ENCODE measurements at places on chromosomes 13 and 19. TPM values are rescaled to one million over a fixed set of nuclear protein-coding genes. Genes with fewer than 3 reads are reported as not detected.

GRCh38 chr13:42625611-42626010, 51.7 kb downstream of the TNFSF11 start:
- no peak for DNase-seq
- no peak overlapping the region for H3K4me3 ChIP-seq
- no peaks in the 10 kb centered on the region for H3K36me3 ChIP-seq
- H3K4me1 ChIP-seq: no peaks in the 10 kb centered on the region
- no peaks in the 10 kb centered on the region for H3K27me3 ChIP-seq

IFNL4 gene
- total RNA-seq: not detected

GRCh38 chr13:75788481-75788981, 152.4 kb downstream of the LMO7 start:
- H3K4me1 ChIP-seq: peaks cover 18% of the 10 kb centered on the region
- H3K27me3 ChIP-seq: no peaks in the 10 kb centered on the region
- no peak for DNase-seq
- H3K4me3 ChIP-seq: no peak overlapping the region

ZNF43 gene
- 6.7 TPM for total RNA-seq

- no peak for DNase-seq
- no peak overlapping the region for H3K27ac ChIP-seq
- no peaks in the 10 kb centered on the region for H3K36me3 ChIP-seq
- H3K4me1 ChIP-seq: no peaks in the 10 kb centered on the region
Observed at GRCh38 chr13:111908361-111908760, 158.6 kb upstream of the SOX1 start.

MBD3L3 gene
- total RNA-seq: not detected

DNA sequence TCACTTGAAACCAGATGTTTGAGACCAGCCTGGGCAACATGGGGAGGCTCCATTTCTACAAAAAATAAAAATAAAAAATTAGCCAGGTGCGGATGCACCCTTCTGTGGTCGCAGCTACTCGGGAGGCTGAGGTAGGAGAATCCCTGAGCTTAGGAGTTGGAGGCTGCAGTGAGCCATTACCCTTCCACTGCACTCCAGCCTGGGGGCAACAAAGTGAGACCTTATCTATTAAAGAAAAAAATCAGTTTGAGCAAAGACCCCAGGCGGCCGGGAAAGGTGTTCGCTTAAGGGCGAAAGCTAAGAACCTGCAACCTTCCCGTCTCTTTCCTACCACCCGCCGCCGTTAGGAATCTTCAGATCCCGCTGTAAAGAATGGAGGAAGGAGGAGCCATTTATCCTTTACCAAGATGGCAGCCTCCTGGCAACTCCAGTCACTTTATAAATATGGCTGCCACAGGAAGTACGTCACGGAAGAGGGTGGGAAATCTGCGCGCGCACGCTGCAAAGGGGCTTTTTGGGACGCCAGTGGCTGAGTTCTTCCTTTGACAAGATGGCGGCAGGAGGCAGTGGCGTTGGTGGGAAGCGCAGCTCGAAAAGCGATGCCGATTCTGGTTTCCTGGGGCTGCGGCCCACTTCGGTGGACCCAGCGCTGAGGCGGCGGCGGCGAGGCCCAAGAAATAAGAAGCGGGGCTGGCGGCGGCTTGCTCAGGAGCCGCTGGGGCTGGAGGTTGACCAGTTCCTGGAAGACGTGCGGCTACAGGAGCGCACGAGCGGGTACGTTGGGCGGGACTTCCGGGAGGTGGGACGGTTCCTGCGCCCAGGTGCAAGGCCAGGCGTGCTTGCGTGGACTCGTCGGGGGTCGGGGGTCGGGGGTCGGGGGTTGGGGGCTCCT, at the start of gene NOP53:
Gene NOP53, plus strand, starts transcription at position 537 of the 892 bp plus-strand sequence. Its CDS starts 14 bp downstream, at position 551.
- peaks cover 24% of the 10 kb centered on the region for H3K4me1 ChIP-seq
- H3K27me3 ChIP-seq: no peaks in the 10 kb centered on the region
- H3K27ac ChIP-seq: peak within 1 kb of the TSS; percentile 90
- H3K4me3 ChIP-seq: peak within 1 kb of the TSS; percentile 78
- DNase-seq: peak; percentile 98

CEACAM7 gene
- total RNA-seq: 2.2 TPM

- H3K4me1 ChIP-seq: no peaks in the 10 kb centered on the region
- no peaks in the 10 kb centered on the region for H3K36me3 ChIP-seq
- H3K4me3 ChIP-seq: no peak overlapping the region
- no peaks in the 10 kb centered on the region for H3K27me3 ChIP-seq
- H3K27ac ChIP-seq: no peak overlapping the region
Observed at GRCh38 chr19:45245826-45246225, 619 bp upstream of the EXOC3L2 start.

- H3K4me3 ChIP-seq: no peak overlapping the region
- H3K27me3 ChIP-seq: no peaks in the 10 kb centered on the region
- DNase-seq: peak; percentile 51
- H3K27ac ChIP-seq: no peak overlapping the region
Observed at GRCh38 chr19:35882114-35882832, 13.9 kb downstream of the APLP1 start.

DNA sequence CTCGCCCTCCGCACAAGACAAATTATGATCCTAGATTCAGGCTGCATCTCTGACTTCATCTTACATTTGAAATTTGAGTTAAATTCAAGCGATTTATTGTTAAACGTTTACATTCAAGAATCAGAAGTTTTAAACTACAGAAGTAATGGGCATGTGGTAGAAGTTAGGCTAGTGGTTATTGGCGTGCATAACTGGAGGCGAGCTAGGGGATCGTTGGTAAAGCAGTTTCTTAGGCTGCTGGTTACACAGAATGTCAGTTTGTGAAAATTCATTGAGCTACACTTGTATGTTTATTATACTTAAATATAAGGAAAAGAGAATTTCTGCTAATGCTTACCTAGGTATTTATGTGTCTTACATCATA, 733 bp upstream of the CDX2 start:
- no peaks in the 10 kb centered on the region for H3K27me3 ChIP-seq
- H3K36me3 ChIP-seq: no peaks in the 10 kb centered on the region
- H3K4me1 ChIP-seq: no peaks in the 10 kb centered on the region
- no peak overlapping the region for H3K27ac ChIP-seq

JOSD2 gene
- 14.4 TPM for total RNA-seq

GRCh38 chr19:46704379-46705076, 12.4 kb downstream of the PRKD2 start:
- peak; percentile 81 for DNase-seq
- H3K36me3 ChIP-seq: no peaks in the 10 kb centered on the region
- no peaks in the 10 kb centered on the region for H3K27me3 ChIP-seq

LGI4 gene
- 0.38 TPM for total RNA-seq

GRCh38 chr19:8609279-8610040, 1.1 kb downstream of the ADAMTS10 start:
- peak overlapping the region; percentile 78 for H3K27ac ChIP-seq
- no peaks in the 10 kb centered on the region for H3K36me3 ChIP-seq
- no peaks in the 10 kb centered on the region for H3K4me1 ChIP-seq
- H3K4me3 ChIP-seq: peak overlapping the region; percentile 37
- H3K27me3 ChIP-seq: no peaks in the 10 kb centered on the region

- no peaks in the 10 kb centered on the region for H3K4me1 ChIP-seq
- no peaks in the 10 kb centered on the region for H3K27me3 ChIP-seq
Observed at GRCh38 chr13:51113186-51113881, 2.3 kb upstream of the C13orf42 start.

- no peak overlapping the region for H3K27ac ChIP-seq
- no peaks in the 10 kb centered on the region for H3K4me1 ChIP-seq
- H3K27me3 ChIP-seq: no peaks in the 10 kb centered on the region
- H3K36me3 ChIP-seq: no peaks in the 10 kb centered on the region
- no peak overlapping the region for H3K4me3 ChIP-seq
Observed at GRCh38 chr19:6797646-6798045, 25.1 kb downstream of the VAV1 start.

PTPRS gene
- total RNA-seq: 77.2 TPM

KCNN4 gene
- total RNA-seq: 1.3 TPM

UQCR11 gene
- 88.3 TPM for total RNA-seq

DNA sequence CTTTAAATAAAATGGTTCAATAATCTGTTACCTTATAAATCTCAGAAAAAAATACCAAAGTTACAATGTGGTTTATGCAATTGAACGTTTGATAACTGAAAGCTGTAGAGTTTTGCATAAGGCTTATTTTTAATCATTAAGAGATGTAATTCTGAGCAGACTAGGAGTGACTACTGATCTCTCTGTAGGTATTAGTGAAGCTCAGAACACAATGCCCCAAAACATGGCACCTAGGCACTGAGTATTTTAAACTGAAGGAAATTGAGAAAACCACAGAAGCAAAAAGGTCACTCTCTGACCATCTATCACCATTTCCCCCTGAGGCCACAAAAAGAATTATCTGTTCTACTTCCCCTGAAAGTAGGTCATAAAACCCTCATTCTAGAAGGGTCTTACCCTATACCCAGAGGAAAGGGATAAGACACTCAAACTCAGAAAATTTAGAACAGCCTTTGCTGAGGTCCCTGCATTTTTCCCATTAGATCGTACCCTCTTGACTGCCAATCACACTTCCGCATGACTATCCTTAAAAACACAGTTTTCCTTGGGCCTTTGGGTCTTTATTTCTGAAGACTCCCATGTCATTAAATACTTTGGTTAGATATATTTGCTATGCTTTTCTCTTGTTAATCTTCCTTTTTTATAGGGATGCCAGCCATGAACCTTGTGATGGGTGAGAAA, 158.1 kb downstream of the PCDH9 start:
- no peak overlapping the region for H3K27ac ChIP-seq
- H3K4me3 ChIP-seq: no peak overlapping the region
- H3K4me1 ChIP-seq: no peaks in the 10 kb centered on the region
- DNase-seq: no peak
- H3K27me3 ChIP-seq: no peaks in the 10 kb centered on the region

DNA sequence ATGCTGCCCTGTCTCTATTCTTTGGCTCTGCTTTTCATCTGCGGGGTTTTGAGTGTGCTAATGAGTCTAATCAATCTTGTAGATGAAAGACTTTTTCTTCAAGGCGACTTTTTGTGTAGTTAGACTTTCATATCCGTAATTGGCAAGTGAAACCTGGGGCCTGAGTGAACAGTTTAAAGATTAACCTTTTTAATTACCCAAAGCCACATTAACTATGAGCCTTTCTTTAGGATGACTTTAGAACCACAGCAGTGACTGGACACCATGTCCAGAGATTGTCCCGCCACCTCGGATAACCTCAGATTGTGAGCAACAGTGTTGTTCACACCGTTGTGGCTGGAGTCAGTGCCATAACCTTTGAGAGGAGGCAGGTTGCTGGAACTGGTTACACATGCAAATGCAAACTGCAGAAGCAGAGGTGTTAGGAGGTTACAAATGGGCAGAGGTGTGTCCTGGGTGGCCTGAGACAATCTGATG, 58.7 kb downstream of the SIAH3 start:
- H3K4me3 ChIP-seq: no peak overlapping the region
- DNase-seq: no peak
- H3K36me3 ChIP-seq: no peaks in the 10 kb centered on the region

DNA sequence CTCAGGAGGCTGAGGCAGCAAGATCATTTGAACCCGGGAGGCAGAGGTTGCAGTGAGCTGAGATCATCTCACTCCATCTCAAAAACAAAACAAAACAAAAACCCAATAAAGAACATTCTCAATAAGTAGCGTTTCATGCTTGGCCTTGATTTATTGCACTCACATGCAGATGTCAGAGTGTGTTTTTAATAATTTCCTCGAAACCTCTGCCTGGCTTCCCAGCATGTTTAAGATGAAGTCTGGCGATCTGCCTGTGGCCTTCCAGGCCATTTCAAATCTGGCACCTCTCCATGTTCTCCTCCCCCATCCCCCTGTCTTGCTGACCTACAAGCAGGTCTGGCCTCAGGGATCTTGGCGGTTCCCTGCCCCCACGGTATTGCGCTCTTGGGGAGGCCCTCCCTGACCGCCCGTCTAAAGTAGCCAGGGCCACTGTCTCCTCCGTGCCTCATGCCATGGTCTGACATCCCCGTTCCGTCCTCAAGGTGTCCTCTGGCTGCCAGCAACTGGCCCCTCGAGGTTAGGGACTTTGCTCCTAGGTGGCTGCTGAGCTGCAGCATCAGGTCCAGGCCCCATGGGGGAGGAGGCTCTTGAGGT, 1.6 kb downstream of the WDR88 start:
- no peak overlapping the region for H3K27ac ChIP-seq
- H3K4me1 ChIP-seq: no peaks in the 10 kb centered on the region
- H3K27me3 ChIP-seq: no peaks in the 10 kb centered on the region
- peaks cover 9% of the 10 kb centered on the region for H3K36me3 ChIP-seq
- no peak overlapping the region for H3K4me3 ChIP-seq

MOB3A gene
- total RNA-seq: 17.6 TPM

- DNase-seq: no peak
- H3K27ac ChIP-seq: no peak overlapping the region
- H3K36me3 ChIP-seq: no peaks in the 10 kb centered on the region
- H3K4me1 ChIP-seq: no peaks in the 10 kb centered on the region
- no peaks in the 10 kb centered on the region for H3K27me3 ChIP-seq
- H3K4me3 ChIP-seq: no peak overlapping the region
Observed at GRCh38 chr13:109394311-109394988, 391.9 kb downstream of the IRS2 start.

ACTL9 gene
- not detected for total RNA-seq

C5AR2 gene
- total RNA-seq: 0.09 TPM

TEX101 gene
- not detected for total RNA-seq

GRAMD1A gene
- total RNA-seq: 97.2 TPM

OVOL3 gene
- total RNA-seq: not detected

DNA sequence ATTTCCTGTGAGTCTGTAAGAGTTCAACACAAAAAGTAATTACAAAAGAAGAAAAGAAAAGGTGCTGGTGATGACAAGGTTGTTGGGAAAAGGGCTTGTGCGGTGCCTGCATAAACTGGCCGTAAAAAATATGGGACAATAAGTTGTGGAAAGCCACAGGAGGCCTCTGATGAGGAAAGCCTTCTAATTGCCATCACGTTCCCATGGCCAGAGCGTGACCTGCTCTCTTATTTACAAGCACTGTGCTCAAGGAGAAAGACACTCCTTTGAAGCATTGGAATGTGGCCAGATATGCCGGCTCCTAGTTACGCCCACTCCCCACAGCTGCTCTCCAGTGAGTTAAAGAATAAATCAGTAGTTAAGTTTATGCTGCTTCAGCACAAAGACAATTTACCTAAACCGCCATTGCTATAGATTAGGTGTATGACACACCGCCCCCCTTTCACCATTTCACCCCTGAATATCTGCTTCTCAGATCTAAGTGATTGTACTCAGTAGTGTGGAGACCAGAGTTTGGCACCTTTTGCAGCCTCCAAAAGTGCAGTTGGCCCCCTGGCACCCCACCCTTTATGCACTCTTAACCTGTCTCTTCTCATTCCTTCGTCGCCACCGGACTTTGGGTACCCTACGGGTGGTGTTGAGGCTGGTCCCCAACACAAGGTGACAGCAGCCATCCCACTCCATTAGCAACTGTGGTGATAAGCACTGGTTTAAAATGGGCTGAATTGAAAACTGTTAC, 8.1 kb upstream of the PGLYRP1 start:
- H3K27ac ChIP-seq: no peak overlapping the region
- no peak overlapping the region for H3K4me3 ChIP-seq
- DNase-seq: no peak
- no peaks in the 10 kb centered on the region for H3K4me1 ChIP-seq
- no peaks in the 10 kb centered on the region for H3K36me3 ChIP-seq

RDH8 gene
- total RNA-seq: not detected

ZNF440 gene
- total RNA-seq: 4.1 TPM

CYP2A7 gene
- total RNA-seq: not detected

PDE4C gene
- 0.37 TPM for total RNA-seq

Measured in pancreas (tissue), 10 donors.